Lung microvascular endothelial cell (primary cell): ENCODE measurements at places on chromosomes 5 and 9. TPM values are rescaled to one million over a fixed set of nuclear protein-coding genes. Genes with fewer than 3 reads are reported as not detected.

GPX8 gene
- 2.0 and 22.2 TPM in 2 replicates for total RNA-seq

CCL27 gene
- total RNA-seq, result not detected in 2 replicates

PLPPR1 gene
- total RNA-seq, result under 0.01 TPM in 1 of 2 replicates, not detected in the other

GPR151 gene
- not detected in 2 replicates for total RNA-seq

PCDHGA10 gene
- total RNA-seq, result 2.6 and 5.0 TPM in 2 replicates

PCDHA4 gene
- under 0.01 TPM in 2 replicates for total RNA-seq

PCDHB2 gene
- total RNA-seq, result 1.3 and 2.2 TPM in 2 replicates
